ENCODE measurements at places on chromosomes 11 and 22.

DNA sequence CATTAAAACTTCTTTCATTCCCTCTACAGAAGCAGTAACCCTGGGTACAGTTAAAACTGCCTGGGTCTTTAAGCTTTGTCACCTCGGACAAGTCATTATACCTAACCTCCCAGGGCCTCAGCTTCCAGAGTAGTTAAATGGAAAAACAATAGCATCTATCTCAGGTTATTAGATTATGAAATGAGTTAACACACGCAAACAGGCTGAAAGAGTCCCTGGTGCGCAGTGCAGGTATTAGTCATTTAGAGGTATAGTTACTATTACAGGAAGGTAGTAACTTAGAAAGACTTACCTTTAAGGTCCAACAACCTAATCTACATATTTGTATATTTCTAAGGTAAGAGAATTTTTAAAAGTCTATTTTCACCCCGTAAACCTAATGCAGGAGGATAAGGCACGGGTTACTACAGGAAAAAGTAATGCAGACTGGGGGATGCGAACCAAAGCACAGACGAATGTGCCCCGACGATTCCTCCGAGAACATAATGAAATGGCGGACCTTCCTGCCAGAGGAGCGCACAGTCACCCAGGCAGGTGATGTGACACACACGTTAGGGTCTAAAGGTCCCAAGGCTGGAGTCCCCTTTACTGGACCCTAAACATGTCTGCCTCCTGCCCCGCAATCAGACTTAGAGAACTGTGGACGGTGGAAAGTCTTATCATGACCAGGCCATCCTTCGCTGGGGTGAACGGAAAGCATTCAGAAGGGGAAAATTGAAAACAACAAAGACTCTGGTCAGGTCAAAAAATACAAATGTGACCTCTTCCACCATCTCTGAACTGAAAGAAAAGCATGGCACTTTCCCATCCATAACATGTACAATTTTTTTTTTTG lies 1.3 kb downstream of the NAP1L4 start:
- no peak for DNase-seq

- DNase-seq: no peak
Observed at GRCh38 chr11:135022454-135022853, 610.4 kb upstream of the B3GAT1 start.

DNA sequence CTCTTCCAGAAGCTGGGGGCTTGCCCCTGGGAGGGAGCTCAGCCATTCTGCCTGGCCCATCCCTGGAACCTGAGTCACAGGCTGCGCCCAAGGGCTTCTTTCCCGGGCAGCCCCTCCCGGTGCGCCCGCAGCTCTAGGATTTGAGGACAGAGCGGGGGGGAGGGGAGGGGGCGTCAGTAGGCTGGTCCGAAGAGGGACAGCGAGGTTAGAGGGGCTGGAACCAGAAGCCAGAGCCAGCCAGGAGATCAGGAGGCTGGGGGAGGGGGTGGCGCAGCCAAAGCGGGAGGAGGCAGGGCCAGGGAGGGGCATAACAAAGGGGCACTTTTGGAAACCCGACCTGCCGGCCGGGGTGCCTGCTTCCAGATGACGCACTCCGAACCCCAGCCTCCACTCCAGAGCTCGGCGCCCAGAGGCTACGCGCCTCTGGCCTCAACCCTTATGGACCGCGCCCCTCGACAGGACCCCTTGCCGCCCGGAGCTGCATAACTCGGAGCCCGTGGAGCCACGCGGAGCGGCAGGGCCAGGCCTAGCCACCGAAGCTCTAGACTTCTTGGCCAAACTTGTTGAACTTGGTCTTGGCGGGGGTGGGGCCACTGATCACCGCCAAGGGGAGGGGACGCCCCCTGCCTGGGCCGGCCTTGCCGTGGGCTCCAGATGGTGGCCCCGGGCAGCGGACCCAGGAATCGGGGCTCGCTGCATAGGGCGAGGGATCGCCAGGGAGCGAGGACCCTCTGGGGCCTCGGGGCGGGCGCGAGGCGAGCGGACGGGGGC lies 744 bp downstream of the PACSIN3 start:
- DNase-seq: no peak

DNA sequence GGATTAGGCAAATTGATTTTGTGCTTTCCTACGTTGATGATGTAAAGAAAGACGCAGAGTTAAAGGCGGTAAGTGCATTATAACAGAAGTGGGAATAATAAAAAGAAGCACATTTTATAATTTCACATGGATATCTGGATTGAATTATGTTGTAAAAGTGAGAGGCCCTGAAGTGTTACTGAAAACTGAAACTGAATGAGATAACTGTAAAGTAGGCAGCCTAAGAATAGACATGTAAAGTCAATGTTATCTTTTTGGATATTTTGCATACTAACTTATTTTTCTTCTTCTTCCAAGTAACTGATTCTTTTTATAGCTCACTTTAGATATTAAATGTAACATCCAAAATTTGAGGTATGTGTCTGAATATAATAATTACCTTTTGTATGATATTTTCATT lies 28.3 kb downstream of the ANO5 start:
- no peak for DNase-seq

GRCh38 chr11:61539831-61540357 lies 31.3 kb downstream of the LRRC10B start:
- DNase-seq: no peak

DNA sequence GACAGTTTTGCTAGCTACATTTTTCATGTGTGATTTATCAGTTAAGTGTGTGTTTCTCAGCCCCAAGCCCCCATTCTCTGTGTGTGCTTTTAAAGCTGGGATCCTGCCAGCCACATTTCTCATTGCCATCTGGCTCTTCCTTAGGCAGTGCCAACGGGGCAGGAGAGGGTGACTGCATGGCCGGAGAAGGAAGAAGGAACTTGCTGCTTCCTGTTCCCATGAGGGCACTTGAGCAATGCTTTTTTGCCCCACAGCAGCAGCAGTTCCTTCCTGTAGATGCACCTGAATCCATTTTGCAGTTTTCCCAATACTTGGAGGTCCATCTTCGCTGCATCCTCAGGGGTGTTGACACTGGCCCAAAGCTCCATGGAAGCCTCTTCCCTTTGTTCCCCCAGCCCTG lies 37.5 kb downstream of the TNRC6B start:
- no peak for DNase-seq

GRCh38 chr22:31344578-31345330 lies 1.4 kb downstream of the PATZ1 start:
- DNase-seq: no peak

DNA sequence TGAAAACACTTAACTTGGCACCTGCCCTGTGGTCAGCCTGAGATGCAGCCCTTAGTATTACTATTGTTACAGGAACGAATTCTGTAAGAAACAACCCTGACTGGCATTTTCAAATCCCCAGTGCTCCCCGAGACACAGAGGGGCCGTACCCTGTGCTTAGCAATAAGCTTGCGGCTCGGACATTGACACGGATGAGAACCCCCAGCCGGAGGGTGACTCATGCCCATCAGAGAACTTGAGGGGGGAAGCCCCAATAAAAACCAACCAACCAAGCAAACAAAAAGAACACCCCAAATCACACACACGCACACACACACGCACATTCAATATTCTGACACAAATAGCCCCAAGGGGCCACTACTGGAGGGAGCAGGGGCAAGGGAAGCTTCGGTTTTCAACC lies 63.8 kb downstream of the SHISAL1 start:
- DNase-seq: no peak

- no peak for DNase-seq
Observed at GRCh38 chr11:102749101-102749722, 24.5 kb upstream of the MMP8 start.

Measured in GM12891 (cell line).